Psoas muscle (tissue), 8 donors: ENCODE measurements at places on chromosomes 5 and 9. TPM values are rescaled to one million over a fixed set of nuclear protein-coding genes. Genes with fewer than 3 reads are reported as not detected.

The PDCD1LG2 gene
- 0.76 TPM for total RNA-seq

The FOXD4 gene
- total RNA-seq = 0.27 TPM

The TNFSF15 gene
- total RNA-seq = not detected

The SELENOP gene
- total RNA-seq = 102 TPM

The BNIP1 gene
- total RNA-seq = 15.1 TPM

- no peak for DNase-seq
These were observed 87.4 kb downstream of the ZNF608 start for GRCh38 chr5:124658867-124659557.

DNA sequence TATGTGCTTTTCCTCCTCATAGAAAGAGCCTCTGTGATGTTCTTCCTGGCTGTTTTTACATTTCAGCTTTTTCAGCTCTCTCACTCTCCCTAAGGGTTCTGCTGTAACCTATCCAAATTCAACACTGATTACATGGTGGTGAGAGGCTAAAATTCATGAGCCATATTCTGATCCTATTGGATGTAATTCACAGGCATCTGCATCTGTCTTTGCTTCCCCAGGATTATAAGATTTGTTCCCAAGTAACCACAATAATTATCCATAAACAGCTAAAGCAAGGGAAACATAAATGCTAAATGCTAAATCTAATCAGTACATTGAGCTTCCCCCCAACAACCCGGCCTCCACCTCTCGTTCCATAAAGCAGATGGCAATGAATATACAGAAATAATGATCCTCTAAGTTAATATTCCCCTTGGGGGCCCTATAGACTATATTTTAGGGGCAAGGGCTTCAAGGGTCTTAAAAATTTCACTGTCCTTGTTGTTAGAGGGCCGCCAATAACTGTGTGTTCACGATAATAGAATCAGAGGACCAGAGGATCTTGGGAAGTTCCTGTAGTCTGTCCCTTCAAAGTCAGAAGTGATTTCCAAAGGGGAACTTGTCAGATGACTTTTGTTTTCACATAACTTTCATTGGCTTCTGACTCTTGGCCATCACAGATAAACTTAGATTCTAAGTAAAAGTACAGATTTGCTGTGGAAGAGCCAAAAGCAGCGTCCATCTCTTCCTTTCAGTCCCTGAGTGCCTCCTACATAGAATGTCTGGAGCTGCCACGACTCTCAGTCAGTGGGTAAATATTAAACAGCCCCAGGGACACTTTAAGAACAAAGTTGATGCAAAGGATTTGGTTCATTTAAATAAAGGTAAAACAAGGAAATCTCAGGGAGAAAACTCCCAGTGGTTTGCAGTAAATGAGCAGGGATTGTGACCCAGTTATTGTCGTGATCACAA is 125.6 kb downstream of the ALDH1A1 start:
- no peak for DNase-seq

DNA sequence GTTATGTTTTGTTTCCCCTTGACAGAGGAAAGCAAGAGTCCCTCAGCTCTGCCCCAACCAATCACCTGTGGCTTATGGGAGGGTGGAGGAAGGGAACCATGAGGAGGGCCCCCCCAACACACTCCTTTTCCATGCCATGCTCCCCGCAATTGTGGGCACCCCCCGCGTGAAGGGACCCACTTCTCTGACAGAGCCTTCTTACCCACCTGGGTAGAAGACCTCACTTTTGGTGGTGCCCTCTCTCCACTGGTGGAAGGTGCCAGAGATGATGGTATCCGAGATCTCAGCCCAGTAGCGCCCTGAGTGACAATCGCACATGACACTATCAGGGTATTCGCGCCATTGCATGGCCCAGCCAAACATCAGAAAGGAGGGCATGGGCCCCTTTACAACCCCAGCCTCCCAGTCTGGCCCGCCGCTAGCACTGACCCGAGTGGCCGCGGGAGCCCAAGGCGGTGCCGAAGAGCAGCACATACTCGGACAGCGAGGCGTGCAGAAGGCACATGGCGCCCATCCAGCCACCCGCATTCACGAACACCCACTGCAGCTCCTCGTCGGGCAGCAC is 714 bp downstream of the SIGMAR1 start:
- no peak for DNase-seq

DNA sequence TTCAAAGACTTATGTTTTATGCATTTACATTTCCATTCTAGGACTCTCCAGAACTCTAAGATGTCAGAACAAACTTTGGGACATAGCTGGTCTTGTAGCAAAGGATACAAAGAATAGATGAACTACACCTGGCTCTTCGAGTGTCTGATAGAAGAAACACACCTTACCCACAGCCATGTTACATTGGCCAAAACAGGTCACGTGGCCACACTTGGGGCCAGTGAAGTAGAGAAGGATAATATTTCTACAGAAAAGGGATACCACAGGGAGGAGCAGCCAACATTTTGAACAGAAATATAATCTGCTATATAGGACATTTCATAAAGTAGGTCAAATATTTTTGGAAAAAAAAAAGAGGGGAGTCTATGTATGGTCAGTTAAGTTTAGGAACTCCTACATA is 22.7 kb upstream of the LIFR start:
- DNase-seq = no peak

The NAIP gene
- total RNA-seq = 2.8 TPM

GRCh38 chr5:54969856-54970828 is 15.3 kb downstream of the ESM1 start:
- no peak for DNase-seq

- DNase-seq = no peak
These were observed 13.4 kb downstream of the IRF1 start for GRCh38 chr5:132476876-132477781.

DNA sequence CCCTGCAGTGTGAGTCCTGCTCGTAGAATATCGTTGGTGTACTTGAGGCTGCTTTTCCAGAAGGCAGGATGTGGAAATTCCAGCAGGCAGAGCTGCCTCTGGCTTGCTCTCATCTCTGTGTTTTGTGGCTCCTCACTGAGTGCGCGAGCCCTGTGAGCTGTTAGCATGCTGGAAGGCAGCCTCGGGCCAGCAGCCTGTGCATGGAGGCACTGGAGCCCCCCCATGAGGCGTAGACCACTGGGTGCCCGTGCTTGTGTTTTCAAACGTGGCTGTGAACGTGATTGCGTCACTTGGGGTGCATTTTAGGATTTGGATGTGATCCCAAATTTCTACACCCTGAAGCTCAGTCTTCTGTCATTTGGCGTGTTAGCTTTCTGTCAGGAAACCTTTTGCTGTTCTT is 3.2 kb downstream of the WDR5 start:
- DNase-seq = no peak

GRCh38 chr9:75175395-75175794 is 87.1 kb downstream of the OSTF1 start:
- DNase-seq = no peak

The EPB41L4A gene
- 1.8 TPM for total RNA-seq

The CSNK1G3 gene
- 19.4 TPM for total RNA-seq

The MAMDC2 gene
- total RNA-seq = 1.9 TPM

The AK8 gene
- not detected for total RNA-seq

DNA sequence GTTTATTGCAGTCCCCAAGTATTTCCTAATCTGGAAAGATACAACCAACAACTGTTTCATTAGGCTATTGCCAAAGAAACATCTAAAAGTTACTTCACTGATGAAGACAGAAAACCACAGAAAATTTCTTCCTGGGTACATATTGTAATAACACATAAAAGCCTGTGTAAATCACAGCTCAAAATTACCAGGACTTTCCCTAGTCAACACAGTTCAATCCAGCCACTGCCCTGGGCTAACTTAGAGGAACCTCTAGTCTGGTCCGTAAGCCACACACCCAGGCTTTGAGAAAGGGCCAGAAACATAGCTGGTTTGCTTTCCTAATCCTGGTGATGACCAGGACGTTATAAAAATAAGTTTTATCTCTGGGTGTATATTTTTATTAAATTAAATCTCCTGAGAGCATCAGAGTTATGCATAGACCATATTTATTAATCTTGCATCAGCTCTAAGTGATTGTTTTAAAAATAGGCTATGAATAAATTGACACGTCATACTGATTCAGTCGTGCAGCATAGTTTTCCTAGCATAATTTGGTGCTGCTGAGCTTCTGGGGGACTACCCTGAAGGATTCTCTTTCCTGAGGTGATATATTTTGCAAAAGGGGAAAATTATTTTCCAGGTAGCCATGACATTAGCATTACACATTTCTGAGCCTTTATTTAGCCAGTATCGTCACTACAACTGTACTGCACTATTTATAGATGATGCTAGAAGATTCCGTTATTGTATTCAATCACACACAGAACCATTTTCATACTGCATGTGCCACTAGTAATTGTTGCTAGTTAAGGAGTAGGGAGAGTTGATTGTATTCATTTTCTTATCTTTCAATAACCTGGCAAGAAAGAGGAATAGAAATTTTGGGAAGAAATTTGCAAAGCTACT is 12.6 kb upstream of the MUSK start:
- peak; percentile 56 for DNase-seq

- DNase-seq = no peak
These were observed 154.2 kb upstream of the DAB2 start for GRCh38 chr5:39578887-39579497.

The PTPDC1 gene
- 3.9 TPM for total RNA-seq

GRCh38 chr5:17401470-17402288 is 96.4 kb upstream of the TAF11L2 start:
- DNase-seq = no peak

The FYB1 gene
- 3.2 TPM for total RNA-seq

DNA sequence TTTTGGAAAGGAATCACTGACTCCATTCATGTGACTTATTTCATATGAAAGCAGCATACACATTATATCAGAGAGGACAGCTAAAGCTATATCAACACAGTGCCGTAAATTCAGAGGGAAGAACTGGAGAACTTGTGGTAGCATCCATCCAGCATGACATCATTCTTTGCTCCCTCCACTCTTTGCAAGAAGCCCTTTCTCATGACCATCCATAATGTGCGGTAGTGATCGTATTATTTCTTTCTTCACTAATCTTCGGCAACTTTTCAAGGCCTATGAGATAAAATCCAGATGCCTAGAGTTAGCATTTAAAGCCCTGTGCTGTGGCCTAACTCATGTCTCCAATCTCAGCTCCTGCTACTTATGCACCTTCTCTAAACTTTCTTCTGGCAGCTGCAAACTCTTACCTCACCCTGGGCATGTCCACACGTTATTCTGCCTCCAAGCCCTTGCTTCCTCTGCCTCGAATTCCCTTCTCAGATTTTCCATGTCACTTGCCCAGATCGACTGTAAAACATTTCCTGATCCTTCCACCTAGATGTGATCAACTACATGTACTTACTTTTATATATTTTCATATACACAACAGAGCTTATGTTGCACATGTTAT is 307.3 kb upstream of the SGCD start:
- no peak for DNase-seq

- no peak for DNase-seq
These were observed 302.4 kb upstream of the PANK3 start for GRCh38 chr5:168881427-168882149.

The FOXD4L5 gene
- 0.20 TPM for total RNA-seq

DNA sequence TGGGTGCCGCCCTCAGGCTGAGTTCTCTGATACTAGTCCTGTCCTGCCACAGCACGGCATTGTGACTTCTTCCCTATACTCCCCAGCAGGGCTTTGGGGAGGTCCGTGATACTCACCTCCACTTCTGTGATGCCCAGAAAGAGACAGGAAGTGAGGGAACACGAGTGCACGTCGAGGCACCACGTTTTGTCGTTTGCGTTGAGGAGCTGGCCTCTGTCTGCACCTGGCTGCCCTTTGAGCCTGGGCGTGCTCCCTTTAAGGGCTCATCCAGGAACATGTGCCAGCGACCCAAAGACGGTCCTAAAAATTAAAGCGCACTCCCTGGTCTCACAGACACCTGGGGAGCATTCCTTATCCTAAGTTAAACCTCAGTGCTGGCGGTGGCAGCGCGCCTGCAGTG is 8.7 kb upstream of the IRX4 start:
- peak; percentile 30 for DNase-seq

- DNase-seq = peak; percentile 12
These were observed 19.2 kb upstream of the PITX1 start for GRCh38 chr5:135053278-135053677.

GRCh38 chr9:72871685-72872084 is 81.2 kb downstream of the ALDH1A1 start:
- DNase-seq = no peak

DNA sequence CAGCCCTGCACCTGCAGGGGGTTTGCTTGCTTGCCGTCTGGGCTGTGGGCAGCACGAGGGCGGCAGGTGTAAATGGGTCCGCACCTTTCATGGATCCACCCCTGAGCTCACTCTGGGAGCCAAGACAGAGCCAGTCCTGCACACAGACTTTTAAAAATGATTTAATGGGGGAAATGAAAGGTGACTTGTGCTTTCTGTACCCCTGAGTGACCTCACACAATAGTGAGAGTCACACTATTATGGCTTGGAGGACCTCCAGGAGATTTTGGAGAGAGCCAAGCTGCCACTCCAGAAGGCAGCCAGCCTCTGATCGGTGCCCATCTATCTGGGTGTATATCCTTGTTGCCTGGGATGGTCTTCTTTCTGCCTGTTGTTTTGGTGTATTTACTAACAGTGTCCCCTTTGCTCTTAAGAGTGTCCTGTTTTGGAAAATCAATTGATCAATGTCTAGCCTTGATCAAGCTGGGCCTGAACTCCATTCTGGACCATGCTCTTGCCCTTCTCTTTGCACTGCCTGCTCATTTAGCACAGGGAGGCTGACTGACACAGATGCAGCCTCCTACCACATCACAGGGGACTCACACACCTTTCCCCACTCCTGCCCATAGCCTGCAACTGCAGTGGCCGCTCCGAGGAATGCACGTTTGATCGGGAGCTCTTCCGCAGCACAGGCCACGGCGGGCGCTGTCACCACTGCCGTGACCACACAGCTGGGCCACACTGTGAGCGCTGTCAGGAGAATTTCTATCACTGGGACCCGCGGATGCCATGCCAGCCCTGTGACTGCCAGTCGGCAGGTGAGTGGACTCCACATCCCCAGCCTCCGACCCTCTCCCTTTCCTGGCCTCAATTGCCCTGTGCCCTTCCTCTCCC is 29.5 kb downstream of the LAMC3 start:
- no peak for DNase-seq

- no peak for DNase-seq
These were observed 703 bp downstream of the FAM120AOS start for GRCh38 chr9:93452710-93453046.

- no peak for DNase-seq
These were observed 33.7 kb downstream of the SLC31A2 start for GRCh38 chr9:113184539-113184938.

DNA sequence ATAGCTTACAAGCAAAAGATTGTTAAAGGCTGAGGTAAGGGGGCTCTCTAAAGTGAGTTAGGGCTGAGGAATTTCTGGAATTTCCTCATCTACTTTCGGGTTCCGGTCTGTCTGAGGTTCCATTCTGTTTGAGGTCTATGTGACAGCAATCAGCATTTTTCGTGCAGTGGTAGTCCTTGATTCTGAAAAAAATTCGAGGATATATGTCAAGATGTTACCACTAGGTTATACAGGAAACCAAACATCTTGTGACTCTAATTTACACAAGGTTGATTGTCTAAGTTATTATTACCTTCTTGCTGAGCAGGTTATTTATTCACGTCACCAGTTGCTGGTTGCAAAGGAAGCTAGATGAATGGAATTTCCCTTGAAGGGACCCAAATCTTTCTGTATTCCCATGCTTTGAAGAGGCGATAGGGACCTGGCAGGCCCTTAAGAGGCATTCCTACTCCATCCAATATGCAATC is 35.2 kb downstream of the RLN2 start:
- DNase-seq = no peak

GRCh38 chr9:87647114-87647513 is 78.8 kb upstream of the CTSL start:
- DNase-seq = no peak

- DNase-seq = no peak
These were observed 961.7 kb upstream of the COX7C start for GRCh38 chr5:85656050-85656449.

GRCh38 chr5:143435210-143435657 is 31.7 kb upstream of the NR3C1 start:
- DNase-seq = no peak
